Activated T-helper 1 cell treated with anti-CD3 and anti-CD28 coated beads, Interleukin-2, amount 50 U/mL, for 16 hours (primary cell): ENCODE measurements at places on chromosomes 2 and 18.

DNA sequence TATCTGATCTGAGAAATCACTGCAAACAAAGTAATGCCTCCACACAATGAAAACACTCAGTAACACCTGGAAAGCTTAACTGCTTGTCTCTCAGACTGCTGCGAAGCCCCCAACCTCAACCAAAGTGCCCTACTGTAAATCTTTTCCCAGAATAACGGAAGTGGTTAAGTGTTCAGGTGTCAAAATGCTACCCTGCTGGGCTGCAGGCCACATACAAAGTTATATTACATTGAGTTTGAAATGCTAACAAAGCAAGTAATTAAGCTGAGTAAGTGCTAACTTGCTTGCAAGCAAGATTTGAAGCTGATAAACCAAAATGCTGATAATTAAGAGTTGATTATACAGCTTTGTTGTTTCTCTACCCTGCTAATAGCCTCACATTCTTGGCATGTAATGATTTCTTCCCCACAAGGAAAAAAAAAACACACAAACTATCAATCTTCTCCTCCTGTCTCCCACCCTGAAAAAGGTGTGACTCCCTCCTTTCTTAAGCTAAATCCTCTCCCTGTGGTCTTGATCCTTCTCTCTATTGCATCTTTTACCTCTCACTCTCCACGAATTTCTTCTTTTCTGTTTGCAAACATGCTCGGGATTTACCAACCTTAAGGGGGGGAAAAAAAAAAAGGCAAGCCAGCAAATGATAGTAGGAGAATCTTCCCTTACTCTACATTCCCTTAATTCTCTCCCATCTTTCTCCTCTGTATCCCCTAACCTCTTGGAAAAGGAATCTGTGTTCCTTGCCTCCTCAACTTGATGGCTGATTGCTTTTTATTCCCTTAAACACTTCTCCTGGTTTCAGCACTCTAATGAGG, 266.8 kb upstream of the SIX3 start:
- no peak for DNase-seq

- DNase-seq: peak; percentile 47
Observed at GRCh38 chr2:96869822-96870625, at the start of gene SEMA4C. TSS of gene SEMA4C (minus strand) at chr2:96870080. CDS start at chr2:96867886, 2,194 bp downstream.

DNA sequence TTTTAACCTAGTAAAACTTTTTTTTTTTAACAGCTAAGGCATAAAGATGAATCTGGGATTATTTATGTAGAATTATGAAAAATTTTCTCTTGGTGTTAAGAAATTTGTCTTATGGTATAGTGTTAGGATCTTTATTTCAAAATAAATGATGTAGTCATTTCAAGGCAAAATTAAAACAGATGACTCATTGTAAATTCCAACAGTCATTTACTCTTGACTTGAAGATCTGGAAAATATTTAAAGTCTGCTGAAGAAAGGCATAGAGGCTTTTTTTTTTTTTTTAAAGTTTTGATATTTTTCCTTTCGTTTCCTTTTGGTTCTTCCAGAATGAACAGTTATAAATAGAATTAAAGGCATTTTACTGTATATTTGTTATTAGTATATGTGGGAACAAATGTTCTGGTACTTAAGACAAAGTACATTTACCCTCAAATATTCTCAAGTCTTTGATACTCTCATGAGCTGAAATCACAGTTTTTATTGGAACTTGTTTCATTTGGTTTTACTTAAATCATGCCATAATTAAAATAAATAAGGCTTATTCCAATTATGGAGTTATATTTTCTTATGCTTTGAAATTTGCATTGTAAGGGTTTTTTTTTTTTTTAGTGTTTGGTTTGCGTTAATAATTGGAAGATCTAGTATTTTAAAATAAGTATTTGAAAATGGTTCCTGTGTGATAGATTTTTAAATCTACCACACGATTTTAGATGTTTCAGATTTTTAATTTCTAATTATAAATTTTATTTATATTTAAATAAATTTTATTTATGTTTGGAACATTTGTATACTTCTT, 29.9 kb downstream of the GLS start:
- no peak for DNase-seq

- peak; percentile 63 for DNase-seq
Observed at GRCh38 chr18:35267161-35267651, 22.8 kb downstream of the ZSCAN30 start.

DNA sequence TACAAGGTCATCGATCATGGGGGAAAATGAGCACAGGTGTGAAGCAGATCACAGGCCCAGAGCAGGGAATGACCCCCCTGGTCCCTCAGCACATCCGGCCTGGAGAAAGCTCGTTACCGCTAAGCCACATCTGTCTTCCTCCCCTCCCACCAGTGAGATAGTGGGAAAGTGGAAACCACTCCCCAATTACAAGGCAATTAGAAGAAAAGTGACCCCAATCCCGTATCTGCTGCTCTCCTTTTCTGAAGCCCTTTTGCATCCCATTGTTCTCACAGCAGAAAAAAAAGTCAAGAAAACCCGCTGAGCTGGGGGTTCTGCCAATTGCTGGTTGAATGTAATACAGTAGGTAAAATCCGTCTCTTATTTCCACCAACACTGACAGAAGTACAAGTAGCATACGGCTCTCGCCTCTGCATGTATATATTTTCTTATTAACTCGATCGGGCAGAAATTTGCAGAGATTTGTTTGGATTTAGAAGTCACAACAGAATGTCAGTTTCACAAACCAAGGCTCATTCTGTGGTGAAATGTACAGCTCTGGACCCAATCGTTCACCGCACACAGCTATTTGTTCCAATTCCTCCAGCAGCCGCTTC, 287.0 kb downstream of the TCF4 start:
- no peak for DNase-seq

GRCh38 chr2:232211743-232212686, 166.5 kb upstream of the ALPP start:
- no peak for DNase-seq

GRCh38 chr2:130231656-130232055, 33.4 kb upstream of the TUBA3E start:
- no peak for DNase-seq

- no peak for DNase-seq
Observed at GRCh38 chr18:59959073-59959472, 59.3 kb downstream of the PMAIP1 start.

- DNase-seq: no peak
Observed at GRCh38 chr2:151241224-151241623, 20.4 kb downstream of the RBM43 start.

- no peak for DNase-seq
Observed at GRCh38 chr2:75276093-75277029, 77.0 kb upstream of the TACR1 start.

- no peak for DNase-seq
Observed at GRCh38 chr2:187263675-187264560, 184.1 kb downstream of the CALCRL start.

GRCh38 chr2:176419591-176420071, 150.4 kb downstream of the MTX2 start:
- no peak for DNase-seq
